ENCODE measurements at places on chromosomes 5 and 9.

DNA sequence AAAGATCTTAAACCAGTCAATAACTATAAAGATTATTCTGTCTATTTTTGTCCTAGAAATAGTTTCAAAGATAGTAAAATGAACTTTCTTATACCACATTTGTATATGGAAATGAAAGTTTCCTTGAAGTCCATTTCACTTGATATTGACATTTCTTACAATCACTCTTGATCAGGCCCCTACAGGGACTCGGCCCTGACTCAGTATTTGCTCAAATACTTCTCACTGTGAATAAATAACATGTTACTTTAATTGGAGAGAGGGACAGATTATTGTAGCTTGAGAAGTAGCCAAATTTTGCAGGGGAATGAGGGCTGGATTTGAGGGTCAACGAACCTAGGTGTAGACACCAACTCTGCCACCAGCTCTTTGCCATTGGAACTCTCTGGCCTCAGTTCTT, 25.6 kb upstream of the SMARCA2 start:
- no peak for DNase-seq

- DNase-seq, result no peak
Measured at GRCh38 chr9:37906312-37907239, 2.6 kb upstream of the SLC25A51 start.

GRCh38 chr9:71937070-71937625, 25.7 kb downstream of the C9orf85 start:
- no peak for DNase-seq

DNA sequence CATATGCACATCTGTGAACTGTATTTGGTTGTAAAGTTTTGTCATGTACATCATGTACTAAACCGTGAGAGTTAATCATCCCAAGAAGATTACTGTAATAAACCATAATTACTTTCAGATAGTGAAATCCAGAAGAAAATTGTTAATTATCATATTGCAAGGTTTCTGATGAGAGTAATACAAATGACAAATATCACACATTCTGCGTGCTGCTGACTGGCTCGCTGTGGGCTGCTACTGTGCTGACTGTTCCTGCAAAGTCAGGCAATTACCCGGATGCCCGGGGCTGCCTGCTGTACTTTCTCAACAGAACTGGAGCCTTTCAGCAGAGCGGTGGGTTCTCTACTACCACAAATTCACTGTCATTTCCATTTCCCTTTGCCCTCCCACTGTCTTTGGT, 68.3 kb downstream of the SMARCA2 start:
- no peak for DNase-seq

GRCh38 chr5:147586832-147587231, 77.0 kb upstream of the DPYSL3 start:
- DNase-seq, result no peak
